Muscle of arm (tissue), 14 donors: ENCODE measurements at places on chromosomes 7 and 10. TPM values are rescaled to one million over a fixed set of nuclear protein-coding genes. Genes with fewer than 3 reads are reported as not detected.
A peak's percentile ranks its signal among the peaks of the same experiment; 100 is the strongest.

- peak; percentile 55 for DNase-seq
These were observed 671 bp upstream of the CHST3 start for GRCh38 chr10:71963351-71964097.

DNA sequence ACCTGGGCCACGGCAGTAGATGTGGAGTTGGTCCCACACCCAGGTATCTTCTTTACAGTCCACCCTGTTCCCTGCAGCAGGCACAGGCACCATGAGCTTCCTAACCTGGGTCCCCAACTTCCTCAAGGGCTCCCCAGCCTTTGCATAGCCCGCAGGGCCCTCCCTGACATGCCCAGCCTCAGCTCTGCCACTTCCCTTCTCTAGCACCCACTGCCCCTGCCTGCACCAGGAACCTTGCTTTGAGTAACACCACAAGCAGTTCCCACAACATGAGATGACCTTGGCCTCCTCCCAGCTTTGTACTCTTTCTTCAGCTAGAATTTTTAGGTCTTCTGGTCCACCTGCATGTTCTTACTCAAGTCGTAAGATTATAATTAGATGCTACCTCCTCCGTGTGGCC, 92.2 kb upstream of the ZPBP start:
- DNase-seq = no peak

- DNase-seq = no peak
These were observed 2.4 kb downstream of the BRI3 start for GRCh38 chr7:98283887-98284222.

DNA sequence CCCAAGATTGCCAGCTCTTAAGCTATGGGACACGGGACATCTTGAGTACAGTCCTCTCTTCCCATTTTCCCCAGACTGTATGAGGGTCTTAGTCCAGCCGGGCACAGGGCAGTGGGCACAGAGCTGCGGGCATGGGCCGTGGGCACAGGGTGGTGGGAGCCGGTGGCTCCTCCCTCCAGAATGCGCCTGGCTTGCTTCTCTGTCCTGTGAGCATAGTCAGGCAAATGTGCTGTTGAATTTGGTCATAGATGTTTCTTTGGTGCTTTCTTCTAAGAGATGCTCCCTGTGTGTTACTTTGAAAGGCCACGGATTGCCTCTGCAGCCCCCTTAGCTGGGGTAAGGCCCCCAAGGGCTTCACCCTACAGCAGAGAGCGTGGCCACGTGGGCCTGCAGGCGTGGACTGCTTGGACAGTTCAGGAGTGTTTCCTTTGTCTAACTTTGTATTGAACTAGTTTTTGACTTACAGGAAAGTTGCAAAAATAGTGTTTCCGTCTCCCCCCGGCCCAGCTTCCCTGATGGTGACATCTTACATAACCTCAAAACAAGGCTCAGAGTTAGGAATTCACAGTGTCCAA, 24.7 kb downstream of the LRRC27 start:
- no peak for DNase-seq

GRCh38 chr7:148912758-148913541, 28.9 kb upstream of the EZH2 start:
- no peak for DNase-seq

DNA sequence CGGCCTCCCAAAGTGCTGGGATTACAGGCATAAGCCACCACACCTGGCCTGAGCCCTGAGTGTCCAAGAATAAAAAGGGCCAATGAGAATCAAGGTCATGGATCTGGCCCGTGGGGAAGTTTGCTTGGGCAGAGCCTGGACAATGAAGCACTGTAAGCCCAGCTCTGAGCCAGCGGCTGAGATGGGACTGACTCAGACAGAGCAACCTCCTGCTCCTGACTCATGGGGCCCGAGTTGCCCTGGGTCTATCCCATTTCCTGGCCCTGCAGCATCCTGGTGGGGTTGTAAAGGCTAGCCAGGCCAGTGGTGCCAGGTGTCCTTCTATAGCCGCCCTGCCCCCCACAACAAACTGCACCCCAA, 5.2 kb upstream of the MYH16 start:
- no peak for DNase-seq

GRCh38 chr10:83516788-83517187, 622.5 kb upstream of the GHITM start:
- DNase-seq = no peak

- DNase-seq = no peak
These were observed 336.3 kb downstream of the PPP1R3A start for GRCh38 chr7:113582471-113582870.

- no peak for DNase-seq
These were observed 158.9 kb downstream of the KLF6 start for GRCh38 chr10:3625959-3626751.

Gene CFAP46
- 0.25 TPM for polyA plus RNA-seq

Gene SPDYE1
- polyA plus RNA-seq = 4.1 TPM

Gene AMPH
- polyA plus RNA-seq = 9.6 TPM
